ENCODE measurements at places on chromosomes 2 and 18.
A peak's percentile ranks its signal among the peaks of the same experiment; 100 is the strongest.

- no peaks in the 10 kb centered on the region for H3K27me3 ChIP-seq
- H3K4me1 ChIP-seq = peaks cover 24% of the 10 kb centered on the region
- H3K27ac ChIP-seq = peak overlapping the region; percentile 99
Observed at GRCh38 chr2:135742325-135742757, 686 bp downstream of the UBXN4 start.

GRCh38 chr2:211144078-211144477 is 587.7 kb downstream of the CPS1 start:
- no peaks in the 10 kb centered on the region for H3K4me1 ChIP-seq
- no peak overlapping the region for H3K27ac ChIP-seq
- DNase-seq = no peak
- H3K27me3 ChIP-seq = no peaks in the 10 kb centered on the region
- no peak overlapping the region for H3K4me3 ChIP-seq

- no peaks in the 10 kb centered on the region for H3K36me3 ChIP-seq
- H3K4me1 ChIP-seq = no peaks in the 10 kb centered on the region
- DNase-seq = no peak
- H3K27me3 ChIP-seq = no peaks in the 10 kb centered on the region
- H3K4me3 ChIP-seq = peak overlapping the region; percentile 67
Observed at GRCh38 chr18:54358495-54359040, 862 bp downstream of the C18orf54 start.

- no peak overlapping the region for H3K27ac ChIP-seq
- H3K27me3 ChIP-seq = no peaks in the 10 kb centered on the region
- no peak for DNase-seq
- H3K4me3 ChIP-seq = no peak overlapping the region
- H3K36me3 ChIP-seq = no peaks in the 10 kb centered on the region
- no peaks in the 10 kb centered on the region for H3K4me1 ChIP-seq
Observed at GRCh38 chr2:233672886-233673285, 1.2 kb downstream of the UGT1A9 start.

Measured in pancreas (tissue), 10 donors.